Endothelial cell of umbilical vein (primary cell): ENCODE measurements at places on chromosomes 5 and 9. TPM values are rescaled to one million over a fixed set of nuclear protein-coding genes. Genes with fewer than 3 reads are reported as not detected.

- no peak for DNase-seq
Observed at GRCh38 chr5:124199893-124200292, 546.5 kb downstream of the ZNF608 start.

DNA sequence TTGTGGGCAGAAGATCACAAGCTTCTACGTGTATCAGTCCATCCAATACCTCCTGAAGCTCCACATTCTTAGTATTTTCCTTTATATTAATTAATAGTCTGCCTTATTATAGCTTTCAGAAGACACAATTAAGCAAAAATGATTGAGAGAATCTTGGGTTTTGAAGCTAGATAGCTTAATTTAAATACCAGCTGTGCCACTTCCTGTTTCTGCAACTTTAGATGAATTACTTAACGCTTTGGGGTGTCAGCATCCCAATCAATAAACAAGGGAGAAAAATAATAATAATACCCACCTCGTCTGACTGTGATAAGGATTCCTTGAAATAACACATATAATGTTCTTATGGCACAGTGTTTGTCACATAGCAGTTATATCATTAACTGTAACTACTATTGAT, 44.7 kb upstream of the HTR4 start:
- DNase-seq = no peak

Gene PCDHGB6
- total RNA-seq = 4.8 and 4.9 TPM in 2 replicates

Gene CCDC180
- total RNA-seq = 2.5 and 4.5 TPM in 2 replicates

Gene BARHL1
- total RNA-seq = not detected in 2 replicates
